ENCODE measurements at places on chromosomes 5 and 9.
A peak's percentile ranks its signal among the peaks of the same experiment; 100 is the strongest.

GRCh38 chr9:2420543-2420942 lies 201.0 kb upstream of the VLDLR start:
- no peak for DNase-seq

DNA sequence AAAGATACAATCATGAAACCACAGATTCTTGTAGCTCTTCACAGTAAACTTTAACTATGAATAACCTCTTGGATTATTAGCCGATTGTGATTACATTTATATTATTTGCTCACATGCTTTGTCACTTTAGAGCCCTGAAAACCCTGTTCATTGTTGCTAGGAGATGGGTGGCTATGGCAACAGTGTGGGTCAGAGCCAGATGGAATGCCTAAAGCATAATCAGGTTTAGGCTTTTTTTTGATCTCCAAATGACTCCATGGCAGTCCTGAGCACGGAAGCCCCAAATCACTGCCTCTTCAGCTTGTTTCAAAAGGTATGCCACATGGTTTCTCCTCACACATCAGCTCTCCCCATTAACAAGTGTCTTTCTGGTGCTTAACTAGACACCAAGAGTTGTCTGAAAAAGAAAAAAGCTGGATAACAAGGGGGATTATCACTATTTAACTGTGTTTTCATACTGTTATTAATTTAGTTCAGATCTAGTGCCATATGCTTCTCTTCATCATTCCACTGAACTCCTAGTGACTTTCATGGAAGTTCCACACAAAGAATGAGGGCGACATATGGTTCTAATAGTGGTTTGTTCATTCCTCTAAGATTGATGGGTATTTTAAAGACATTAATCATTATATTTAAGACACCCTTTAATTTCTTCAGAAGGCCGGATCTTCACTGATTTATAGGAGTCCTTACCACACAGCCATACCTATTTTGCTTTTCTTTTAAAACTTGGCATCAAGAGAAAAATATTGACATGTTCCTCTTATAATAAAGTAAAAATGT lies 88.8 kb upstream of the PAM start:
- DNase-seq, result peak; percentile 37

GRCh38 chr5:4306057-4306456 lies 710.4 kb downstream of the IRX1 start:
- DNase-seq, result no peak

DNA sequence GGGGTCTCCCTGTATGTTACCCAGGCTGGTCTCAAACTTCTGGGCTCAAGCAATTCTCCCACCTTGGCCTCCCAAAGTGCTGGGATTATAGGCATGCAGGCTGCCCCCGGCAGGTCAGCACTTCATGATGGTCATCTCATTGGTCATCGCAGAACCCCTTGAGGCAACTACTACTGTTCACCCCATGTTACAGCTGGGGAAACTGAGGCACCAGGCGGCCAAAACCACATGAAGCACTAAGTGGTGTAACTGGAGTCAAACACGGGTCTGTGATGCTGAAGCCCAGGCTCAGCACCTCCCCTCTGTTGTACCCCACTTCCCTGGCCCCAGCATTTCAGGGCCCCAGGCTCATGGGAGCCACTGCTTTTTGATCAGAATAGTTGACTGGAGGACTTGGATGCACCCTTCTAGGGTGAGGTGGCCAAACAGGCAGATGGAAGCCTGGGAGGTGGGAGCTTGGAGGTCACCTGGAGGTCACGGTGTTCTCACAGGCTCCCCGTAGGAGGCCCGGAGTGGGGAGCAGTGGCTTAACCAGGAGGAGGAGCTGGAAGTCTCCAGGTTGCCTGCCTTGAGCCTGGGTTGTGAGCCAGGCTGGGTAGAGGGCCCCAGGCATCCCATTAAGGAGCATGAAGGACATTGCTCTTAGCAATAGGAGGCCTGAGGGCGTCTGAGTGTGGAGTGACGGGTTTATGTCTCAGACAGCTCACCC lies 57.3 kb upstream of the RPL26L1 start:
- DNase-seq, result no peak

DNA sequence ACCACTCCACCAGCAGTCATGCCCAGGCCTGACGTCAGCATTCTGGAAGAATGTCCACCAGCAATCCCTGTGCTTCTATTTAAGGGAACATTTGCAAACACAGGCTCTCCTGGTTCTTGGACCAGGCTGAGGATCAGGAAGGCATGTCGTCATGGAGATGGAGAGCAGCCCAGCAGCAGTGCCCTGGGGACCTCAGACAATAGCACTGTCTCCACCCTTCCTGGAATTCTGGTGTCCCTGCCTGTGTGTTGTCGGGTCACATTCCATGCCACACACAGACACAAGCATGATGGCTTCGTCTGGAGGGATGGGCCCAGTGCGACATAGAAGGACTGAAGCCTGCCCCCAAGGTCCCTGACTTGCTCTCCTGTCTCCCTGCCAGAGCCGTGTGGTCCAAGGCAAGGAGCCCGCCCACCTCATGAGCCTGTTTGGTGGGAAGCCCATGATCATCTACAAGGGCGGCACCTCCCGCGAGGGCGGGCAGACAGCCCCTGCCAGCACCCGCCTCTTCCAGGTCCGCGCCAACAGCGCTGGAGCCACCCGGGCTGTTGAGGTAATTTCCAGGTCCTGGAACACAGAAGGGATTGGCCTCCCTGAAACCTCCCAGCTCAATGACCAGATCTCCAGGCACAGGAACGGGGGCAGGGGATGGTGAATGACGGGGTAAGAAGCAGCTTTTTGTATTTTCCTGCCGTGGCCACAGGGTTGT lies 43.8 kb downstream of the STOM start:
- no peak for DNase-seq

GRCh38 chr9:27539479-27540441 lies 10.1 kb upstream of the MOB3B start:
- DNase-seq, result no peak

GRCh38 chr5:90264689-90265544 lies 144.6 kb downstream of the CETN3 start:
- DNase-seq, result peak; percentile 55

DNA sequence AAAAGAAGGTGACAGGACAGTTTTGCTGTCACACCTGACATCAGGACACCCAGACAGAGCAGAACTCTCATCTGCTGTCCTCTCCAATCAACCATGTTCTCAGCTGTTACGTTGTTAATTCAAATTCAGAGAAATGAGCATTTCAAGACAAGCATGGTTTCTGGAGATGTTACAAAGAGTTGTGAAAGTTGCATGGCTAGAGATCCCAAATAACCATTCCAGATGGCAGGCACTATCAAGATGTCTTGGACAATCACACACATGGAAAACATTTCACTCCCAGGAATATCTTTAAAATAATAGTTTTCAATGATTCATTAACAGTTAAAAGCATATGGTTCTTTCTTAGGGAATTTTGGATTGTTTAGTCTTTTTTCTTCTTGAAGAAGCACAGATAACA lies 533.1 kb downstream of the AGTPBP1 start:
- DNase-seq, result no peak

GRCh38 chr5:10695055-10695649 lies 65.9 kb downstream of the DAP start:
- DNase-seq, result peak; percentile 58

- DNase-seq, result no peak
Observed at GRCh38 chr5:74337984-74338310, 302.6 kb downstream of the ENC1 start.

DNA sequence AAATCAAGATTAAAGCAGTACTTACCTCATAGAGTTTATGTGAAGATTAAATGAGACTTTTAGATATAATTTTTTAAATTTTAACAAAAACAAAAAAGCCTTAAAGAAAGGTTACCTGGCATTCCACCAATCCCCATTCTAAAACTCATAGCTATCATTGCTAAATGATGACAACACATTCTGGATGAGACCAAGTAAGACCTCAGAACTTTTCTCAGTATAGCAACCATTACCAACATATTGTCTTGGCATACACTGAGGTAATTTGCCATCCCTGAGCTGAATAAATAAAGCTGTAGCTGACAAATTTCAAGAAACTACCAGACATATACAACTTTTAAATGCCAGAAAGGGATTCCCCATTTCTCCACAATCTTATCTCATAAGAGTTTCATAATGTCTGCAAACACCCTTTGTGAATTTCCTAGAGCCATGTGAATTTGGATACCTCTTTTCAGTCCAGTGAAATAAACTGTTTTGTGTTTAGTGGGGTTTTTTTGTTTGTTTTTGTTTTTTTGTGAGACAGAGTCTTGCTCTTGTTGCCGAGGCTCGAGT lies 29.5 kb downstream of the RANBP3L start:
- DNase-seq, result no peak
